ENCODE measurements at places on chromosomes 3 and 15.
A peak's percentile ranks its signal among the peaks of the same experiment; 100 is the strongest.

DNA sequence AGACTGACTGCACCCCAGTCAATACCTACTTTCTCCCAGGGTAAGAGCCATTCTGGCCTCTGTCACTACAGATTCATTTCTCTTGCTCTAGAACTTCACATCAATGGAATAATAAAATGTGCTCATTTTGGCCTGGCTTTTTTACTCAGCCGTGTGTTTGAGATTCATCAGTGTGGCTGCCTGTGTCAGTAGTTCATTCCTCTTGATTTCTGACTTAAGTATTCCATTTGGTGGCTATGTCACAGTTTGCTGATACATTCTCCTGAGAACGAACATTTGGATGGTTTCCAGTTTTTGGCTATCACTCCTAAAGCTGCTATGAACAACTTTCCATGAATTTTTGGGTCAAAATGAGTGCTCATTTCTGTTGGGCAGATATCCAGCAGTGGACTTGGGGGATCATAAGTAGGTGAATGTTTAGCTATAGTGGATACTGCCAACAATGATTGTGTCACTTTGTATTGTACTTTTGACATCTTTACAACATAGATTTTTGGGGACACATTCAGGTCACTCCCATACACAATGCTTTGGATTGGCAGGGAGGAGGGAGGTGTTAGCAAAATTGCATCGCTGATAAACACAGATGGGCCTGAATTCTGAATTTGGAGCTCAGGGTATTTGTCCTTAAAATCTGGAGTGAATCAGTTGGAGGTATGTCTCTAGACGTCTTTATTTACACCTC, 19.8 kb upstream of the FAM107A start:
- DNase-seq: no peak

DNA sequence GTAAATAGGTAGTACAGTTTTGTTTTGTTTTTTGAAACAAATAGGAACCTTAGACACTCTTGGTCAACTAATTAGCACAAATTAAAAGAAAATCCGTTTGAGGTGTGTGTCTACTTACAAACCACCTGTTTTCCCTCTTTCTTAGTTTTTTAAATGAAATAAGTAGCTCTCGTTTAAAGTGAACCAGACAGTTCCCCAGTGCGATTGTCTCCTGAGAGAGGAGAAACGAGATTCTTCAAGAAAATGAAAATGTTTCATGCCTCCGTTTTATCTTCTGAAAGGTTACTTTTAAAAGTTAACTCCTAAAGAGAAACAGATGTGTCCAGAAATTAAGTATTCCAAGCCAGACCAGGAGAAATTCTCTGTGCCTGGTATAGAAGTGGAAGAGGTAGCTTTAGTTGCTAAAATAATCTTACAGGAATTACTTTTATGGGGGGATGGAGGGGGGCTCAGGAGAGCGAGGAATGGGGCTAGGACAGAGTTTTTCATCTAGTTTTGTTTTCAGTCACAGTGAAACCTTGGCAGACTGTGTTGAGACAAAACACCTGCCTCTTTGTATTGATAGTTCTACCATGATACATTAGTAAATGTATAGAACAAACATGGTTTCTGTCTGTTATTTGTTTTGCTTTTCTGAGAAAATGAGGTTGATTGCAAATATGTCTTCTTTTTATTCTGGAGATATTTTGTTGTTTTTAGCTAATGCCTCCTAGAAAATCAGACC, 155.1 kb upstream of the CNTN4 start:
- no peak for DNase-seq

GRCh38 chr3:51395493-51396213, 4.6 kb downstream of the RBM15B start:
- DNase-seq: no peak

GRCh38 chr3:114194750-114195149, 15.9 kb upstream of the DRD3 start:
- DNase-seq: no peak

GRCh38 chr3:12670365-12671119, 6.6 kb upstream of the RAF1 start:
- no peak for DNase-seq

DNA sequence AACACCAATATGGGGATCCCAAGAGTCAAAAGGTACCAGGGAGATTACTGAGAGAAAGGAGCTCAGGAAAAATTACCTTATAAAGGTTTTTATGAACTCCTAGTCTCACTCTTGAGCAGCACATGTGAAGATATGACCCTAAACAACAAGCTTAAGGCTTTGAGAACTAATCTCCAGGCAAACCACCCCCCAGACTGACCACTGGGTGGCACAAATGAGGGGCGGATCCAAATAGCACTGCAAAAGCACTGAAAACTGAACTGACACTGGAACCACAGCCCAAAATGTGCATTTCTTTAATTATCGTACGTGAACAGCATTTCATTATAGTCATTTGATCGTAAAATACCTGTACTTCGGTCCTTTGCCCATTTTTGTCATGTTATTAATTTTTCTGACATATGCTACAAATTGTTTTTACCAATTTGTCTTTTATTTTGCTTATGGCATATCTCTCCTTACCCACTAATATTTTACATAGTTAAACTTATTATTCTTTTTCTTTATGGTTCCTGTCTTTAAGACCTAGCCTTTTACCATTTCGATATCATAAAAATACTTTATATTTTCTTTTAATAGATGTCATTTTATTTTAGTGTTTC, 31.5 kb upstream of the TFDP2 start:
- peak; percentile 37 for DNase-seq

GRCh38 chr3:33355611-33356010, 78.4 kb downstream of the FBXL2 start:
- DNase-seq: no peak

GRCh38 chr3:37519661-37520060, 342.0 kb upstream of the CTDSPL start:
- no peak for DNase-seq

- no peak for DNase-seq
These were observed 45.2 kb downstream of the CGGBP1 start for GRCh38 chr3:88013592-88013991.

GRCh38 chr15:51186891-51187290, 92.2 kb upstream of the TNFAIP8L3 start:
- no peak for DNase-seq

GRCh38 chr15:40334941-40335795, 5.6 kb downstream of the CCDC9B start:
- no peak for DNase-seq

GRCh38 chr3:124202754-124203153, 210.8 kb upstream of the ROPN1 start:
- DNase-seq: no peak

- DNase-seq: no peak
These were observed 451.5 kb upstream of the NECTIN3 start for GRCh38 chr3:110620118-110620517.
